ENCODE measurements at places on chromosomes 7 and 10. TPM values are rescaled to one million over a fixed set of nuclear protein-coding genes. Genes with fewer than 3 reads are reported as not detected.

The IQUB gene
- 5.5 TPM for polyA plus RNA-seq

GRCh38 chr7:17989546-17989945 lies 38.1 kb downstream of the PRPS1L1 start:
- DNase-seq: no peak

- no peak for DNase-seq
Measured at GRCh38 chr7:23893942-23894891, 184.2 kb downstream of the STK31 start.

DNA sequence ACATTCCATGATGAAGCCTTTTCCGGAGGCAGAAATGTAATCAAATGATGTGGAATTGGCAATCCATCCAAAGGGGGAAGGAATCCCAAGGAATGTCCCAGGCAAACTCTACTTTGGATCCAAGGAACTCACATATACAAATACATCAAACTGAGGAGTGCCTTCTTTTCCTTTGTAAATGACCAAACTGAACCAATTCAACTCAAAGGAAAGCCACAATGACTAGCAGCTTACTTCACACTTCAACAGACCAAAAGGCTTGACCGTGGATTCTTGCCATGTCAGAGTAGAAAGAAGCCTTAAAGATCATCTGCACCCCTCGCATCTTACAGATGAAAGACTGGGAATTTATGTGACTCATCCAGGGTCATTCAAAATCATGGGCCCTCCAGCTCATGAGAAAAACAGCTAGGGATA lies 79.7 kb upstream of the MACROH2A2 start:
- no peak for DNase-seq

- DNase-seq: no peak
Measured at GRCh38 chr10:21749788-21750187, 215.8 kb downstream of the MLLT10 start.

The NPSR1 gene
- not detected for polyA plus RNA-seq
